ENCODE measurements at places on chromosomes 13 and 19.

DNA sequence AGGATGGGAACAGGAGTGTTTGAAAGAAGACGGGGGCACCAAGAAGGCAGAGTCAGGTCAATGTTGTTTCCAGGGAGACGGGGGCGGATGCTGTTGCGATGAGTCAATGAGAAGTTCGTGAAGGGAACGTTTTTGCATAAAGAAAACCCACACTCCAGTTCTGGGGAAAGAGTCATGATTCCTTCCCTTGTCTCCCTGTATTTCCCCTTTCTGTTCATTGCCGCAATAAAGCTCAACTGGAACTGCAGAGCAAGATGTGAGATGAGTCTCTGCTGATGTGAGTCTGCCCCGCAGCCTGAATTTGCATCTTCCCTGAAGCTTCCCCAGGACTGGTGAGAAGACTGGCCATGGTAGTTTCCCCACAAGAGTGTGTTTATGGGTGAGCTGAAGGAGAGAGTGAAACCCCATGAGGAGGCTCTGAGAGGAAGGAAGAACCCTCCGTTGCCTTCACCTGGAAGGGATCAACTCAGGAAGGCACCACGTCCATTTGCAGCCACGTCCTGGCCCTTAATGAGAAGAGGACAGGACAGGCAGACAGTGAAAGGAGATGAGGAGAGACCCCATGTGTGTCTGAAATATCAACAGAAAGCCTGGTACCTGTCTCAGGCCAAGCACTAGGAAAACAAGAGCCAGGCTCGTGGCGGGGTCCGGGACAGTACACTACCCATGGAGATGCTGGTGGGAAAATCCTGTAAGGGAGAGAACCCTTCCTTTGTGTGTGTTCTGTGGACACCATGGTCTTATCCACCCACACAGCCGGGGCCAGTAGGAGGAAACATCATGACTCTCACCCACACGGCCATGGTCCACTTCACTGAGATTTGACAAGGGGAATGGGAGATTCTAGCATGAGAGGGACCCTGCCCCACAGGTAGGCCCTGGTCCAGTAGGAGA lies 13.7 kb downstream of the LILRA1 start:
- DNase-seq, result peak; percentile 25

- peak; percentile 72 for DNase-seq
Measured at GRCh38 chr19:49875857-49876421, 1.2 kb downstream of the AKT1S1 start.

GRCh38 chr19:50729894-50730293 lies 6.7 kb downstream of the CLEC11A start:
- DNase-seq, result no peak

GRCh38 chr19:42199440-42200115 lies 17.9 kb downstream of the DEDD2 start:
- DNase-seq, result no peak

GRCh38 chr19:31560086-31561060 lies 211.1 kb upstream of the TSHZ3 start:
- no peak for DNase-seq

DNA sequence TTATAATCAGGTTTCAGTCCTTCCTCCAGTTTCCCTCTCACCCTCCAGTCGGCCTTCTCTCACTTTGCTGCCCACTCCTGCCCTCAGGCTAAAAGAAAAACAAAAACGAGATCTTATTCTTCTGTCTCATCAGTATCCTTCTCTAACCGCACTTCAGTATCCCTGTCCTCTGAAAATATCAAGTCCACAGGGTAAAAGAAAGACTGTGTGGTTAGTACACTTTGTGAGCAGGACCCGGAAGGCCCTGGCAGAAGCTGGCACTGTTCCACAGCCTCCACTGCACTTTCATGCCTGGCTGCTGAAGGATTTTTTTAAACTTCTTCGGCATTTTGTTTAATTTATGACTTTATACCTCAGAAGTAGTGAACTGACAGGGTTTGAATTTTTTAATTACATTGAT lies 51.8 kb downstream of the TM9SF2 start:
- no peak for DNase-seq

DNA sequence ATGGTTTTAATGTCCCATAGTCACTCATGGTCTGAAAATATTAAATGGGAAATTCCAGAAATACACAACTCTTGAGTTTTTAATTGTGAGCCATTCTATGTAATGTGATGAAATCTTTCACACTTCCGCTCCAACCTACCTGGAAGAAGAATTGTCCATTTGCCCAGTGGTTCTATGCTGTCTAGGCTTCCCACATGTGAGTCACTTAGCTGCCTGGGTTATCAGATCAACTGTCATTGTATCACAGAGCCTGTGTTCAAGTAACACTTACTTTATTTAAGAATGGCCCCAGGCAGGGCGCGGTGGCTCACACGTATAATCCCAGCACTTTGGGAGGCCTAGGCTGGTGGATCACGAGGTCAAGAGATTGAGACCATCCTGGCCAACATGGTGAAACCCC lies 1450.5 kb downstream of the EFNB2 start:
- no peak for DNase-seq

GRCh38 chr13:72165276-72165675 lies 298.3 kb upstream of the DACH1 start:
- no peak for DNase-seq

GRCh38 chr13:26246154-26246553 lies 7.8 kb upstream of the CDK8 start:
- DNase-seq, result no peak

DNA sequence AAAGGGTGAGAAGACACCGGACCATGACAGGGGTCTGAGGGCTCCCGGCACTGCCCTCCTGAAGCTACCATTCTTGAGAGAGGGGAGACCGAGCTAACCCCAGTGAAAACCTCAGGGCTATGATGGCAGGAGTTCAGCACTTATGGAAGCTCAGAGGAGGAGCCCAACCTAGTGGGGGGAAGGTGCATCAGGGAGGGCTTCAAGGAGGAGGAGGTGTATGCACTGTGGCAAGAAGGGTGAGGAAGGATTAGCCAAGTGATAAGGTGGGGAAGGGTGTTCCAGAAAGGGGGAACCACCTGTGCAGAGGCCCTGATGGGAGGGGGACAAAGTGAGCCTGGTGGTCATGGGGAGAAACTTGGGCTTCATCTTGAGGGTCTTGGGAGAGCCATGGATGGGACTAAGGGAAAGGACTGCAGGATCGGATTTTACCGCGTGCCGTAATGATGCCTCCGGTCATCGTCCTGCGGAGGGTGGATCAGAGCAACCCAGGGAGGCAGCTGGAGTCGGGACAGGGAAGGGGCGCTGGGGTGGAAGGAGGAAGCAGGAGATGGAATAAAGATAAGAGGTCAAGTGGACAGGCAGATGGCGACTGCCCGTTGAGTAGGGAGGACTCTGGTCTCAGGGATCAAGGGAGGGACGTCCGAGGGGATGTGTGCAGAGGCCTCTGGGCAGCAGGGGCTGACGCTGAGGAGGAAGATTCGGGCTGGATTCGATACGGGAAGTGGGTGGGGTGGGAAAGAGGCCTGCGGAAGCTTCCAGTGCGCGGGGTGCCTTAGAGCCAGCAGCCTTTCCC lies 13.3 kb upstream of the PSMD8 start:
- no peak for DNase-seq
